ENCODE measurements at places on chromosomes 6 and 20. TPM values are rescaled to one million over a fixed set of nuclear protein-coding genes. Genes with fewer than 3 reads are reported as not detected.

DNA sequence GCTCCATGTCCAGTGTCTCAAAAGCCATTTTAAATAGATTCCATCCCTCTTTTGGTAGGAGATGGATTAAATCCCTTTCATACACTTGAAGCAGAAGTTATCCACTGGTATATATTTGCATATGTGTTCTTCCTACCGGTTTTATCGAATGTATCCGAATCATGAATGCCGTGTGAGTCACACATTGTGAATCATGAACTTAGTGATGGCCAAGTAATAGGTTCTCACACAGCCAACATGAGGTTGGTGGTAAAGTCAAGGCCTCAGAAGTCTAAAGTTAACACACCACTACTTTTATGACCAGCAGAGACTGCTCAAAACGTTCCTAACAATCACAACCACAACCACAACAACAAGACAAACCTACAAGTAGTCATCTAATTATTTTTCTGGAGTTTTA, 345.5 kb downstream of the THBS2 start:
- no peak for DNase-seq

GRCh38 chr6:24223115-24223919, 97.3 kb downstream of the NRSN1 start:
- DNase-seq: no peak

DNA sequence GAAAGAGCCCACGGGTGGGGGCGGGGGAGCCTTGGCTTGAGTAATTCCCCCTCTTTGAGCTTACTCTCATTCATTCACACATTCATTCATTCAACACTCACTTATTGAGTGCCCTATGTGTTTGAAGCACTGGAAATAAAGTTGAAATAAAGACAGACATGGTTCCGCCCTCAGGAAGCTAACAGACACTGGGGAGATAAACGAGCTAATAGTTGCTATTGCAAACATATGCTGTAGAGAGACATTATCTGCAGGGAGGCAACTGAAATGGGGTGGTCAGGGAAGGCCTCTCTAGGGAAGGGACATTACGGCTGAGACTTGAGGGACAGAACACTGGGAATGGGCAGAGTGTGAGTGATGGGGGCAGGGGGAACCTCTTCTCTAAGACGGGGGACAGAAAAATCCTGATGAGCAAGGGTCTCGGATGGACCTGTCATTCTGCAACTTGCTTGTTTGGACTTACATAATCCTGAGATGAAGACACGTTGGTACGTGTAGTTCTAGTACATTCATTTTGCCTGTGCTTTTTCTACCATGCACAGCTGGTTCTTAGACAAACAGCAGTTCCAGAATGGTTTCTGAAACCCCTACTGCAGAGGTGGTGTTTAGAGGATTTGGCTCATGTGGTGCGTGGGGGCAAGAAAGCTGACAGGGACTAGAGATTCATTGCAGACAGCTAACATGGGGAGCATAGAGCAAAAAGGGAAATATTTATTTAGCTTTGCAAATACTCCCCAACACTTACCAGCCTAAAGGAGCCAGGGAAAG, 71.1 kb upstream of the BLCAP start:
- no peak for DNase-seq

- DNase-seq: no peak
These were observed 43.0 kb downstream of the FGD2 start for GRCh38 chr6:37048403-37048850.

DNA sequence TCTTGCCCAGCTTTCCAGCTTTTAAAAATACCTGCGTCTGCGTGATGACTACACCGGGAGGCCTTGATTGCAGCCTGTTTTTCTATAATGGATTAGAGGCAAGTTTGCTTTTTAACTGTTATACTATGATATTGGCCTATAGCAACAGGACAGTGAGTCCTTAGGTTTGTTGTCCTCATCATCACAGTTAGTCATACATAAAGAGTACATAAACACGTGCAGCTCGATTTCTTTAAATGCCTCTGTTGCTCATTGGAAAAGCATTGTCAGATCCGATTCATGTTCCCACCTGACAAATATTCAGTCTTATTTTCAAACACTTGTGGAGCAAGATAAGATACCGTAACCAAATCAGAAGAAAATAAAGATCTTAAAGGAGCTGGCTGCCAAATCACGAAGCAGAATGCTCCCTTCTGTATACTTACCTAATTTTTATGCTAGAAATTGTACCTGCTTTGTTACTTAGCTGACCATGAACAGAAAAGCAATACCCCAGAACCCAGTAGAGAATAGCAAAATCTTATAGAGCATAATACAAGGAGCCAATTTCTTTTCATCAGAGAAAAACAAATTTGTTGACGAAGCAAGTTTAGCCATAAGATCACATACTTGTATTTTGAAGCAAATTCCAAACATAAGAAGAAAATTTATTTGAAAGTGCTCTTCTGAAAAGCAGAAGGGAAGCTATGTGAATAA, 100.4 kb downstream of the TMEM200A start:
- no peak for DNase-seq

DNA sequence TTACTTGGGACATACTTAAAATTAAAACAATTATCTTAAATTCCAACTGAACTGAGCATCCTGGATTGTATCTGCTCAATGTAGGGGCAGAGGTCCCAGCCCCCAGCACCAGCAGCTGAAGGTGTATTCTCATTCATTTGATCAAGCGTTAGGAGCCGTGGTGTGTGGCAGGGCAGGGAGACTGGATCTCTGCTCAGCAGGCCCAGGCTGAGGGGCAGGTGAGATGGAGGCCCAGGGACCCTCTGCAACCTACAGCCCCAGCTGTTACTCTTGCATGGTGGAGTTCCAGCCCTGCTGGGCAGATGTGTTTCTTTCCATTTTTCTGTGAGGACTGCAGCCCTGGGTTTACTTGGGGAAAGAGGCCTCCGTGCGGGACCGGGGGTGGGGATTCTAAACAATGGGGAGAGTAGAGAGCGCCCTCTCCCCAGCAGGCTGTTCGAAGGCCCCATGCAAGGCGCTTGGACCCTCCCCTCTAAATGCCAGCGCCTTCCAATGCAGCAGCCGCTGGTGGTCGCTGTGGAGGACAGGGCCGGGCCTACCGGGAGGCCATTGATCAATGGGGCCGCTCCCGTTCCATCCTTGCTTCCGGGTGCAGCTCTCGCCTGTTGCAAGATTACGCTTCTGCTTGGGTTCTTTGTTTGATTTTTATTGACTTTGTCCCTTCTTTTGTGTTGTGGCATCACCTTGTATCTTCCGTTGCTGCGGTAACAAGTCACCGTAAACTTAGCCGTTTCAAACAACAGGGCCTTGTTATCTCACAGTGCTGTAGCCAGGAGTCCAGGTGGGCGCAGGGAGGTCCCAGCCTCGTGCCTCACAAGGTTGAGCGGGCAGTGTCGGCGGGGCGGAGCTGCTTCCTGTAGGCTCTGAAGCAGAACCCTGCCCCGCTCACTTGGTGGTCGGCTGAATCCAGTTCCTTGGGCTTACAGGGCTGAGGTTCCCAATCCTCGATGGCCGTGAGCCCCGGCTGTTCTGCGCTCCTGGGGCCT, 134.8 kb upstream of the PHACTR3 start:
- no peak for DNase-seq

Gene MRPL2
- 19.1 TPM for total RNA-seq
